ENCODE measurements at places on chromosomes 12 and 14. TPM values are rescaled to one million over a fixed set of nuclear protein-coding genes. Genes with fewer than 3 reads are reported as not detected.

DNA sequence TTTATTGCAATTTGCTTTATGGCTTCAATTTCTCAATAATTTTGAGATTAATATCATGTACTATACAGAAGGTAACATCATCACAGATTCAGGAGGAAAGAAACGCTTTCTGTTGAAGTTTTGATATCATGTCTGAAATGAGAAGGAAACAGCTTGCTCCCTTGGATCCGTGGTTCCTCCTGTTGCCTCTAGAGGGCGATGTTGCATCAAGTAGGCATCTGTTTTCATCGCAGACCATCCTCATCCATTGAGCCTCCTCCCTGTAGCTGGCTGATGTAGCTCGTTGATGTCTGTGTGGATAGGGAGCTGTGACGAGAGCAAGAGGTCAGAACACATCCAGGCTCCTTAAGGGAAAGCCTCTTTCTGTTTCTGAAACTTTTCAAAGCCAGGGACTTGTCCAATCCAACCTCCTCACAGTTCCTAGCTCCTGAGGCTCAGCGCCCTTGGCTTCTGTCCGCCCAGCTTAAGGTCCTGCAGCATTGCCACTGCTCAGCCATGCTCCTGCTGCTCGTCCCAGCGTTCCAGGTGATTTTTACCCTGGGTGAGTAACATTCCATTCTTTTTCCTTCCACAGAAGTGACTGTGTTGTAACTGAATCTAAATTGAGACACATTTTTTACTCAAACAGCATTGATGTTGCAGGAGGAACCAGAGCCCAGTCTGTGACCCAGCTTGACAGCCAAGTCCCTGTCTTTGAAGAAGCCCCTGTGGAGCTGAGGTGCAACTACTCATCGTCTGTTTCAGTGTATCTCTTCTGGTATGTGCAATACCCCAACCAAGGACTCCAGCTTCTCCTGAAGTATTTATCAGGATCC, 304.8 kb upstream of the OR4E1 start:
- peak; percentile 12 for DNase-seq

The SLC11A2 gene
- 71.9 TPM for polyA plus RNA-seq

The CEBPE gene
- polyA plus RNA-seq: 0.08 TPM

The PROX2 gene
- 4.3 TPM for polyA plus RNA-seq

The SMOC1 gene
- 1.7 TPM for polyA plus RNA-seq

GRCh38 chr12:54459355-54459754, 14.0 kb downstream of the GTSF1 start:
- DNase-seq: no peak

- DNase-seq: no peak
Measured at GRCh38 chr12:119354172-119354571, 19.6 kb downstream of the CCDC60 start.

- DNase-seq: no peak
Measured at GRCh38 chr14:32300136-32300535, 29.0 kb upstream of the AKAP6 start.

DNA sequence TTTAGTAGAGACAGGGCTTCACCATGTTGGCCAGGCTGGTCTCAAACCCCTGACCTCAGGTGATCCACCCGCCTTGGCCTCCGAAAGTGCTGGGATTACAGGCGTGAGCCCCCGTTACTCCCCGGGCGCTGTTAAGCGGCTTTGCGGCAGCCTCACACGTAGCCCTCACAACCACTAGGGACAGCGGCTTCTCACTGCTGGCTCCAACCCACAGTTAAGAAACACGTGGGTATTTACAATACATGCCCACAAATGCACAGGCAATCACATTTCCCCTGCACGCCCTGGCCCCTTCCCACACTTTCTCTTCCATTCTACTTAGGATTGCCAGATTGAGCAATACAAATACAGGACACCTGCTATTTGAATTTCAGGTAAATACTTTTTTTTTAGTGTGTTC, 37.0 kb upstream of the EIF5 start:
- DNase-seq: no peak

DNA sequence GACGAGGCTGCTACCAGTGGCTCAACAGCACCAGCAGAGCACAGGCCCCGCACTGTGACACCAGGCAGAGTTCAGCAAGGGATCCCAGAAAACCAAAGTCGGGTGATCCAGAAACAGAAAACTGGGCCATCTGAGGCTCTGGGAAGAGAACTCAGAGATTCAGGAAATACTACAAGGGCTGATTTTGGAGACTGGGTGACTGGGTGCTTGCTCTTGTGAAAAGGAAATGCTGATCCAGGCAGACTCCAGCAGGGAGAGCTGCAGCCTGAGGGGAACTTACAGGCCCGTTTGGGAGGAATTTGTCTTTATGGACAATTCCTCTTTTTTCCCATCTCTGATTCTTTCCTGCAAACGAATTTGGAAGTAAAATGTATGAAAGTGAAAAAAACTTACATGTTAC, 28.2 kb downstream of the FOXN3 start:
- no peak for DNase-seq

DNA sequence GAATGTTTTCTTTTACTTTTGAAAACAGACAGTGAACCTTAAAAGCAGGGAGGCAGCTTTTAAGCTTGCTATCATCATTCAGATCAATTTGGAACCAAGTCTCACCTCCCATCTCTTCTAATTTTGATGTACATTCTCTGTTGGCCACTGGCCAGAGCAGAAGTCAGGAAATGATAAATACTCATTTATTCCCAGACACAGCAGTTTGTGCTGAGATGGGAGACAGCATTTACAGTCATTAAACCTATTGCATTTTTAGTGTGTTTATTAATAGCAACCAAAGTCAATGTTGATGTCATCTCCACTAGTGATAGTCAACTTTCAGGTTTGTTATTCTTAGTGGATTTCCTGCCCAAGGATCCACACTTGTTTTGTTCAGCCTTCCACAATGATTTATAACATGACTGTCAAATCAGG, 320.0 kb upstream of the ATP2B1 start:
- DNase-seq: no peak

DNA sequence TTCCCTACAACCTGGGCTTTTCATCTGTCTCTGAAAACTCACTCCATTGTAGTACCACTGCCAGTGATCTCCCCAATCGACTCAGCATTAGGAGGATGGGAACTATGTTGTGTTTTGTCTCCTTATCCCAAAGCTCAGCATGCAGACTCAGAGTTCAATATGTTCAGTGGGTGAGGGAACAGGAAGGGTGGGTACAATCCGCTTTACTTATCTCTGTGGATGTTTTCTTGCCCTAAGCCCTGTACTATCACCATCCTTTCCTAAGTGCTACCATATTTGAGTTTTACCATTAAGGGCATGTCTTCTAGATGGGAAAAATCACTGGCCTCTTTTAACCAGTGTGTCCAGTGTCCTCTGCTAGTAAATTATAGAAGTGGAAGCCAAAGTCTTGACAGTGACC, 107.1 kb downstream of the PPM1H start:
- no peak for DNase-seq

- no peak for DNase-seq
Measured at GRCh38 chr14:36996133-36996856, 176.1 kb downstream of the SLC25A21 start.

The TMEM63C gene
- 2.8 TPM for polyA plus RNA-seq

GRCh38 chr12:10624605-10625004, 11.2 kb upstream of the MAGOHB start:
- no peak for DNase-seq

The FOXM1 gene
- polyA plus RNA-seq: 46.4 TPM

The SLC16A7 gene
- 6.6 TPM for polyA plus RNA-seq

The CPNE6 gene
- 0.18 TPM for polyA plus RNA-seq

DNA sequence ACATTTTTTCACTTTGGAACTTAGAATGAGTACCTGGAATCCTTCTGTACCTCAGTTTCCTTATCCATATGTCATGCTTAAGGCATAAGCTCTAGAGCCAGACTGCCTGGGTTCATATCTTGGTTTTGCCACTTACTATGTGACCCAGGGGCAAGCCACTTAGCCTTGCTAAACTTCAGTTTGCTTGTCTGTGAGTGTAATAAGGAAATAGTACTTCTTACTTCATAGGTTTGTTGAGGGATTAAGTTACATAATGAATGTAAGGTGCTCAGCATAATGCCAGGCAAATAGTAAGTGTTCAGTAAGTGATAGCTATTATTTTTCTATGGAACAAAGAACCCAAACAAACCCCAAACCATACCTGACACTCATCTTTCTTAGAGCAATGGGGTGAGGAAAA, 225.1 kb downstream of the BCAT1 start:
- no peak for DNase-seq
